H7 (cell line): ENCODE measurements at places on chromosomes 4 and X.

- no peak for DNase-seq
Measured at GRCh38 chrX:35122756-35123155, 180.2 kb downstream of the FAM47B start.

DNA sequence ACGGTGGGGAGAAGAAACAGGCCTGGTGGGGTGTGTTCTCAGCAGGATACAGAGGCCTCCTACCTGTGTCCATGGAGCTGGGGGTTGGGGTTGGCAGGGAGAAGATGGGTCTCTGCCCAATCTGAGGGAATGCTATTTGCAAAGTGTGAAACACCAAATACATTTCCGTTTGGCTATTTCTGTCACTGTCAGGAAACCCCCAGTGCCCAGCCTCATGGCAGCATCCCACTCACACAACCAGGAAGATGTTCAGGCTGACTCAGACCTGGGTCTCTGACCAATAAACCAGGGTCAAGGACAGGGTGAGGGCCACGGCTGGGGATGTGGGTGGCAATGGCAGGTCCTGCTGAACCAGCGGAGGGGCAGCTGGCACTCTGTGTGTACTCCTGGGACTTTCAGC is 41.3 kb downstream of the BCOR start:
- DNase-seq, result no peak

DNA sequence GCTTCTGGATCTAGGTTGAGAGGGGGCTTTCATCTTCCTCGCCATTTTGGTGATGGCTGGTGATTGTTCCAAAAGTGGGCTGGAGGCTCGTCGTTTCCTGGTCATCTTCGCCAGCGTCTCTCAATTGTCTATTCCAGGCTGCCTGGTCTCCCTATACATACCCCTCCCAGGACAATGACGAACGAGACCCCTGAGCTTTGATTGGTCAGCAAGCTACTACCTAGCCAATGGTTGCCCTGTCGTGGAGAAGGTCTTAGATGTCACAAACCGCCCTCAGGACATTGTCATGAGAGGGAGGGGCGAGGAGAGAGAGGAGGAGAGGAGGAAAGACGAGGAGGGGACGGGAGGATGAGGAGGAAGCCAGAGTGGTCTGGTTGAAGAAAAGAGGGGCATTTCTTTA is 7.7 kb upstream of the MAGEA4 start:
- no peak for DNase-seq

GRCh38 chr4:5685296-5685695 is 23.1 kb downstream of the EVC2 start:
- DNase-seq, result no peak

GRCh38 chr4:46844325-46844917 is 64.6 kb downstream of the COX7B2 start:
- DNase-seq, result peak; percentile 10

DNA sequence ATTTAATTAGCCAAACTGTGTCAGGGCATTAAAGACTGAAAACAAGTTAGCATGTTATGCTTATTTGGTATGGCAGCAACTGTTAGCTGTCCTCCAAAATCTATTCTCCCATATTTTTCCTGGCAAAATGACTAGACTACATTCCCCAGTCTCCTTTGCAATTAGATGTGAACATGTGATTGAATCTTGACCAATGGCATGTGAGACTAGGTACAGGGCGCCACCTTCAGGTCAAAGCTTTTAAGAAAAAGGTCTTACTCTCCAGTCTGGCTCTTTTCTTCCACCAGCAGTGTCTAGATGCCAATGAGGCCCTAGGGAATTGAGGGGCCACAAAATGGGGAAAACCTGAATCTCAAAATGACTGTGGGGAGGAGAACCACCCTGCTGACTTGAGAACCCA is 408.2 kb downstream of the SMARCA1 start:
- peak; percentile 47 for DNase-seq

GRCh38 chr4:169984173-169984572 is 42.0 kb downstream of the MFAP3L start:
- DNase-seq, result no peak

GRCh38 chr4:2685541-2685940 is 70.6 kb downstream of the TNIP2 start:
- no peak for DNase-seq

DNA sequence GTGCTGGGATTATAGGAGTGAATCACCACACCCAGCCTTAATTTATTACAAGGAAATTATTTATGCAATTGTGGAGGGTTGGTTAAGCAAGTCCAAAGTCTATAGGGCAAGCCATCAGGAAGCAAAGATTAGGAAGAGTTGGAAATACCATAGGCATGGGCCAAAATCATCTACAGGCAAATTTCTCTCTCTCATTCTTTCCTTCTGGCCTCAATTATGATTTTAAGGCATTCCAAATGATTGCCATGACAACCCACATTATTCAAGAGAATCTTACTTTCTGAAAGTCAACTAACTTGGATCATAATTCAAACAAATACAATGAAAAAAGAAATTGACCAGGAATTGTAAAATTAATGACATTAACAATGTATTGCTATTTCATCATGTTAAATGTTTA is 400.8 kb downstream of the GPM6A start:
- DNase-seq, result no peak

- DNase-seq, result no peak
Measured at GRCh38 chrX:46575991-46576392, 2.4 kb downstream of the CHST7 start.
